Activated T-cell treated with anti-CD3 and anti-CD28 coated beads, Interleukin-2, amount 50 U/mL, for 72 hours (primary cell): ENCODE measurements at places on chromosomes 2 and 18.

GRCh38 chr18:47334966-47335365 lies 83.5 kb upstream of the SKOR2 start:
- DNase-seq, result no peak

GRCh38 chr18:13433685-13434084 lies 215.1 kb downstream of the LDLRAD4 start:
- no peak for DNase-seq

- no peak for DNase-seq
Observed at GRCh38 chr18:9647496-9648323, 33.4 kb upstream of the PPP4R1 start.

DNA sequence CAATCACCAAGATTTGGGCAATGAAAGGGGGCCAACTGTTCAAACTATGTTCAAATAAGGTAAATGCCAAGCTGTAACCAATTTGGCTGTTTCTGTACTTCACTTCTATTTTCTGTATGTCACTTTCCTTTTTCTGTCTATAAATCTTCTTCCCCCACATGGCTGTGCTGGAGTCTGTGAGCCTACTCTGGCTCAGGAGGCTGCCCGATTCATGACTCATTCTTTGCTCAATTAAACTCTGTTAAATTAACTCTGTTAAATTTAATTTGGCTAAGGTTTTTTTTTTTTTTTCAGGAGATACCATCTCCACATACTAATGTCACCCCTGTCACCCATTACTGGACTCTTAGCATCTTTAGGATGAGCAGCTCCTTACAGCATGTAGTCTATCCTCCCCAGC lies 178.8 kb upstream of the TWIST2 start:
- no peak for DNase-seq

DNA sequence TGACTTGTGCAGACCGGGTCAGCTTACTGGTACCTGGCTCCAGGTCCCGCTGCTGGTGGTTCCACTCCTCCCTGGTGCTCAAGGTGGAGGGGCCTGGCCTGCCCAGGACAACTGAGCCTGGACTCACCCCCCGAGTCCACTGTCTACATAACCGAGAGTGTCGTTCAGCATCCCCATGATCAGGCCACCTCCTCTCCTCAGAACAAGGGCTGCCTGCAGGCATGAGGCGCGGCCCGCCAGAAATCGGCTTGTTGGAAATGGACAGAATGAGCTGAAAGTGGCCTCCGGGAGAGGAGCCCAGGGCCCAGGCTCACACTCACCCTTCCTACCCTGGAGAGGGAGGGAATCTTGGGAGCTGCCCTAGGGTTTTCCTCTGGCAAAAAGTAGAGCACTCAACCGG lies 38.9 kb upstream of the OTOF start:
- no peak for DNase-seq
